ENCODE measurements at places on chromosomes 5 and 9.

- no peak for DNase-seq
Observed at GRCh38 chr5:88816195-88816594, 66.8 kb downstream of the MEF2C start.

GRCh38 chr9:136088939-136089696 lies 6.0 kb downstream of the NACC2 start:
- DNase-seq = peak; percentile 27

DNA sequence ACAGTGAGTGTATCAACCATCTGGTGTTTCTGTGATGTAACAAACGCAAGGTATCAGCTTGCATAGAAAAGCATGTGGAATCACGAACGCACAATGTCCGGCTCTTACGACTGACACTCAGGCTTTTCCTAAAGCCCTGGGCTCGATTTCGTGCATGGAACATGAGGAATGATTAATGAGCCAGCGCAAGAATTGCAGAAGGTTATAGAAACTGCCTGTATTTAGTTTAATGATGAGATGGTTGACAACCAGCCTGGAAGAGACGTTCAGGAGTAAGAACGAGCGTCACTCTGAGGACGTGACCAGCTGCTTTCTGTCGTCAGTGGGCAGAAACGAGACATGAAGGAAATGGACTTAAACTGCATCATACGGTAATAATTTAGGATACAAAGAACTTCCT lies 497.6 kb downstream of the IRX1 start:
- no peak for DNase-seq

GRCh38 chr5:179227229-179227579 lies 118.1 kb downstream of the ADAMTS2 start:
- DNase-seq = no peak

DNA sequence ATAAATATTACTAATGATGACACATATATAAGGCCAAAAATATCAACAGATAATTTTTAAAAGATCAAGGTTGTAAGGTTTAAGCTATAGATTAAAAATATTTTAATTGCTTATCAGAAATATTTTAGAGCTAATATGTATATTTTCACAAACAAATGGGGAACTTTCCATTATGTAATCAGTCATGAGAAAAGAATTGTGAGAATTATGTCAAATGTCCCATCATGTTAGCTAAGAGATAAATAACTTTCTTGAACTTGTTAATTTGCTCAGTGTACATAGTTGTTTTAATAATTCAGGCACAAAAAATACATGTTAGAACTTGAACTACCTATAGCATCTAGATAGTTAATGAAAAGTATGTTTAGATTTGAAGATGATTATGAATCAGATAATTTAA lies 67.7 kb downstream of the SYK start:
- no peak for DNase-seq

GRCh38 chr9:108743901-108744371 lies 111.8 kb downstream of the ACTL7B start:
- DNase-seq = no peak

DNA sequence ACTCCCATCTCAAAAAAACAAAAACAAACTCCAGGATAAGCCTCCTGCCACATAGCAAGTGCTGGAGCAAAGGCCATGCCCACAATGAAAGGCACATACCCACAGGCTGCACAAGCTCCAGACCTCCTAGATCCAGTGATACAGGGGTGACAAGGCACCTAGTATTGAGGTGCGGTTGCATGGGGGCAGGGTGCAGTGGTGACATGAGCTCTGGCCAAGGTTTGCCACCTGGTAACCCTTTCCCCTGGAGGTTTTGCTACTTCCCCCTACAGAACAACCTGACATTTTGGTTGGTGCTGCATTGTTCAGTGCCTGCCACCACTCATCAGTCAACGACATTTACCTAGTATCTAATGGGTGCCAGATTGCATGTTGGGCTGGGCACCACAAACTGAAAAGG lies 14.5 kb downstream of the CDKN2AIPNL start:
- DNase-seq = no peak

- DNase-seq = no peak
Observed at GRCh38 chr5:157550663-157551062, 24.9 kb downstream of the ADAM19 start.

- no peak for DNase-seq
Observed at GRCh38 chr9:116712781-116713180, 25.7 kb downstream of the TRIM32 start.

- DNase-seq = no peak
Observed at GRCh38 chr9:138022756-138023393, 145.3 kb downstream of the CACNA1B start.

GRCh38 chr5:123090661-123091297 lies 1.7 kb downstream of the PRDM6 start:
- no peak for DNase-seq

GRCh38 chr5:560792-561166 lies 36.5 kb upstream of the SLC9A3 start:
- no peak for DNase-seq

DNA sequence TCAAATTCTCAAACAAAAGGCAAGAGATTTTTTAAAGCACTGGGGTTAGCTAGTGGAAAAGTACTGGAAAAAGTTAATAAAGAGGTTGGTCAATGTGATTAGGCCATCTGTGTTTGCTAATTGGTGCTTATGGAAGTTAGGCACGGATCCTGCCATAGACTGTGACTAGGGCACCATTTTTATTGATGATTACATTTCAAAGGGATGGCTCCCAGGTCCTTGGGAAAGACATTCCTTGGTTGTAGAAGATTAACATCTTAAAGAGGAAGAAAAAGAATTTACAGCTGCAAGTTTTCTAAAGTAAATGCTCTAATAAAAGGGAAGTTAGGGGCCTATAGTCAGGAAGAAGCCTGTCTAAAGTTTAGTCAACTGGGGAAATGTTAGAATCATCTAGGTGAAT lies 1183.3 kb downstream of the DTWD2 start:
- DNase-seq = no peak

GRCh38 chr9:134051319-134051718 lies 16.5 kb downstream of the BRD3 start:
- no peak for DNase-seq

DNA sequence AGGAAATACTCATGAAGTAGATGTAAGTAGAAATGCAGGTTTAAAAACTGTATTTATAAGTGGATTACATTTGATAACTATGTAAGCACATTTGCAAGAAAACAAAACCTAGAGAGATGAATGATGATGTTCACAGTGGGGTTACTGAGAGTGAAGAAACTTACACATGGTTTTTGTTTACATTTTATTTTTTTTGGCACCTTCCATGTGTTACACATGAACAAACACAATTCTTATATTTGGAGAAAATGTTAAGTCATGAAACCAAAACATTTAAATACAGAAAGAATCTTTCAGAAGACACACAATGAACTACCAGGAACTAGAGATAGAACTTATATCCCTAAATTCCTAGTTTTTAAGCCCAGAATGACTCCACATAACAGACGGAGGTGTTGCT lies 51.5 kb upstream of the SPATA31E1 start:
- no peak for DNase-seq

GRCh38 chr5:144815131-144815530 lies 644.5 kb downstream of the KCTD16 start:
- DNase-seq = no peak

DNA sequence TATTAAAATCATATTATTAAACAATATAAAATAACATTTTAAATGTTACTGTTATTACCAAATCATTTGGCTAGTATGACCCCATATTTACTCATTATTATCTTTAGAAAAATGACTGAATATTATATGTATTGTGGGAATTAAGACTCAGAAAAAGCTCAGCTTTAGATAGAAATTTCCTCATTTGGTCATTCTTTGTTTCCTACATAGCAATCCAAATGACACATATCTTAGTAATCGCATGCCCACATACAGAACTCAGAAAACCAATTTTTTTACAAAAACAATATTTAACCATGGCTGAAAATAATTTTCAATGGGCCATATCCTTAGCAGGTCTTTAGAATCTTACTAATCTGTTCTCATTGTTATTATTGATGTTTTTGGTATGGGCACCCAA lies 53.8 kb upstream of the TSLP start:
- DNase-seq = no peak

DNA sequence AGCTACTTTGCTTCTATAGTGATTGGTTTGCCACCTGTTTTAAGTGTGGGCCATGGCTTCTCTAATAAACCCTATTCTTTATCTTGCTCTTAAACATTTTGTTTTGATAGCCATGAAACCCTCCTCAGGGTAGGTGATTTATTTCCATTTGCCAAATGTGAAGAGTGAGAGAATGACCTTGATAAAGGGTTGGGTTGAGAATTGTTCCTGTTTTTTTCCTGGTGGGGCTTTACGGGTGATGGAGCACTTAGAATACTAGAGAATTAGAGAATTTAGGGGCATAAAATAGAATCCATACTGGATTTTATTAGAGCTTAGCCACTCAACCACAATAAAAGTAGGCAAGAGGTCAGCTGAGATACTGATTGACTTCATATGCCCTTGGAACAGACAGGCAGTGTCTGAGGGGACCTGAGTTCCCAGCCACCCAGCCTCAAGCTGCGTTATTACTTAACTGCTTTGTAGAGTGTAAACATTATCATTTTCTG lies 68.9 kb downstream of the COMMD10 start:
- no peak for DNase-seq

- DNase-seq = no peak
Observed at GRCh38 chr9:1337169-1337568, 287.0 kb downstream of the DMRT2 start.

DNA sequence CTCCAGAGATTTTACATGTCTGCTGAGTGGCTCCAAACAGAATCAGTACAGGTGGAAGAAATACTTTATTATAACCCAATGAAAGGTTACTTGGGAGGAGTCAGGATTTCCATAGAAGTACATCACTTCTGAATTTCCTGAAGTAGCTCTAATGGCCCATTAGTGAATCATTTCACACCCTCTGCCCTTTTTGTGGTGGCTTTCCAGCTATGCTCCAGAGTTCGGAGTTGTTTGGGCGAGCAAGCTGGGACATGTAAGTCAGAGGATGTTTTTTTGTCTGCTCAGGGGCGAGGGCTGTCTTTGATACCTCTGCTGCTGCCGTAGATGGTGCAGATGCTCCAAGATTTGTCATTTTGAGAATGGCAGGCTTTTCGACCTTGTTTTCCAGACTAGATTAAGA lies 226.1 kb downstream of the GOLPH3 start:
- no peak for DNase-seq

DNA sequence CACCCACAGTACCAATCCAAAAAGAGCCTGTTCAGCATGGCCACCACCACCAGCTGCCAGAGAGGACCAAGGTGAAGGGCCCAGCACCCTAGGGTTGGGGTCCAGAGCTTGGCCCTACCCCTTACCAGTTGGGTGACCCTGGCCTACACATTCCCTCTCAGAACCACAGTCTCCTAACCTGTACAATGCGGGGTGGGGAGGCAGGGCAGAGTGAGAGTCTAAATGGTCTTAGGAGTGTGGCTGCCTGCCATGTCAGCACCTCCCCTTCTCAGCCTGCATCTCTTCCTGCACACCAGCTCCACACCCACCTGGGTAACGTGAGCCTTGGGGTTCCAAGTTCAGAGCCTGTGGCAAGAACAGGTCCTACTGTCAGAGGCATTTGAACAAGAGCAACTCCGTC lies 92.2 kb downstream of the C5orf15 start:
- no peak for DNase-seq

GRCh38 chr9:84151236-84151635 lies 170.6 kb downstream of the RMI1 start:
- no peak for DNase-seq

DNA sequence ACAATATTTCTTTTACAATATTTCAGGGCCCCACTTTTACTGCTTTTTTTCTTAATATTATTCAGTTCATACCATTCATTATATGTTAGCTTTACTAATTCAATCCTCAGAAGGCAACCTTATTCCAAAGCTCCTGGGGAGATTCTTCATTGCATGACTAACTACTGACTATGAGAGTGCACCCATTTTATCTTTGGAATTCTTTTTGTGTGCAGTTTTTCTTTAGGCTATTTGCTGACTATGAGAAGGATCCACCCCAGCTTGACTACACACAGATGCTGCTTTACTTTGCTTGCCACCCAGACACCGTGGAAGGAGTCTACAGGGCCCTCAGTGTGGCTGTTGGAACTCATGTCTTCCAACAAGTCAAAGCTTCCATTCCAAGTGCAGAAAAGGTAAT lies 56.9 kb upstream of the IL7R start:
- no peak for DNase-seq

- DNase-seq = no peak
Observed at GRCh38 chr9:86500667-86501435, 146.6 kb upstream of the TUT7 start.

GRCh38 chr9:128061275-128061960 lies 5.7 kb downstream of the NAIF1 start:
- no peak for DNase-seq

DNA sequence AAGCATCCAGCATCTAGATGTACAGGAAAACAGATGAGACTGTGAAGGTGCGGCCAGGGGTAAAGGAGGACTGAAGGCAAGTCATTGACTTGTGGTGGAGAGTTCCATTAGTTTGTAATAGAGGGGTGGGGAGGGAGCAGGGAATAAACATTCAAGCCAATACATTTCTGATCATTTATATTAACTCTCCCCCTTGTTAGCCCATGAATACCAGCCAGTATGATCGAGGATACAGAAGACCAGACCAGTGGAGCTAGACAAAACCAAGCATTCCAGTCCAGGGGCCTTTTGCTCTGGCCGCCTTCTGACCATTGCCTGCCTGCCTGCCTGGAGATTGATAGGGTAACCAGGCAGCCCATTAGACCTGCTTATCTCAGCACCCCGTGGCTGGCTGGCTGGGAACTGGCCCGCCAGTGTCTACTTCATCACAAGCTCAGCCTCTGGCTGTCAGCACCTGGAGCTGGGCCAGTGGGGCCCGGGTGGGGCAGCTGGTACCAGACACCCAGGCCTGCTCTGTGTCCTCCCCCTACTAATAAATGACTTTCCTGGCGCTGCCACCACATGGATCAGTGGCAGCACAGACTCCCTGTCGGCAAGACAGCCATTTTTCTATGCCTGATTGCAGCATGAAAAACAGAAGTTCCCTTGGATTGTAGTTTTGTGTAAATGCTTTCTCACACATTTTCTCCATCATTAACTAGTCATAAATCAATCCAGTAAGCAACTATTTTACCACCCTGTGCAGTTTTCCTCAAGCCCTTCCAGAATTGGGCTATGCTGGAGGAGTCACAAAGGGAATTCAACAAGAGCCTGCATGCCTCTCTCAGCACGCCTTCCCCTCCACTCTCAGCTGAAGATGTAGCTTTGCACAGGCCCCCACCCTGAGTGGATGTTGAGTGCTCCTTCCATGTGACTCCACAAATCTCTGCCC lies 181.3 kb downstream of the SNCAIP start:
- peak; percentile 8 for DNase-seq

DNA sequence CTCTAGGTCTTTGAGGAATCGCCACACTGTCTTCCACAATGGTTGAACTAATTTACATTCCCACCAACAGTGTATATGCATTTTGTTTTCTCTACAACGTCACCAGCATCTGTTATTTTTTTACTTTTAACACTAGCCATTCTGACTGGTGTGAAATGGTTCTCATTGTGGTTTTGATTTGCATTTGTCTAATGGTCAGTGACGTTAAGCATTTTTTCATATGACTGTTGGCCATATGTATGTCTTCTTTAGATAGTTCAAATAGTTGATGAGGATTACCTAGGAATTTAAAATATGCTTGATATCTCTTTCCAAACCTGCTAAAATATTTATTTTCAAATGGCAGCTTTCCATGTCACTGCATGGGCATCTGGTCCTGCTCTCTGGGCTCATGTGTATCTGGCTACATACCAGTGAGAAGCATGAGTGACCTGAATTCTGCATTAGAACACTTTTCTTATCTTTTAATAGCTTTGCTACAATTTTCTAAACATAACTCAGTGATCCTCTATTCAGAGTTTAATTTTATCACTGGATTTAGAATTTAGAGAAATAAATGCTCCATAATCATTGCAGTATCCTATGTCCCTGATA lies 95.8 kb upstream of the ADAMTS16 start:
- DNase-seq = no peak

Data from hematopoietic multipotent progenitor cell treated with erythropoietin and hydrocortisone succinate and interleukin-3 and kit ligand, for 8 days (in vitro differentiated cells).